ENCODE measurements at places on chromosomes 12 and 14.

GRCh38 chr12:124699909-124700308, 132.5 kb upstream of the NCOR2 start:
- H3K27me3 ChIP-seq = peaks cover 5% of the 10 kb centered on the region
- no peaks in the 10 kb centered on the region for H3K36me3 ChIP-seq
- no peak overlapping the region for H3K4me3 ChIP-seq
- peaks cover 11% of the 10 kb centered on the region for H3K4me1 ChIP-seq
- no peak for DNase-seq
- H3K27ac ChIP-seq = no peak overlapping the region

GRCh38 chr12:5034603-5035002, 9.1 kb upstream of the KCNA5 start:
- no peaks in the 10 kb centered on the region for H3K36me3 ChIP-seq
- no peaks in the 10 kb centered on the region for H3K27me3 ChIP-seq
- no peak overlapping the region for H3K27ac ChIP-seq

DNA sequence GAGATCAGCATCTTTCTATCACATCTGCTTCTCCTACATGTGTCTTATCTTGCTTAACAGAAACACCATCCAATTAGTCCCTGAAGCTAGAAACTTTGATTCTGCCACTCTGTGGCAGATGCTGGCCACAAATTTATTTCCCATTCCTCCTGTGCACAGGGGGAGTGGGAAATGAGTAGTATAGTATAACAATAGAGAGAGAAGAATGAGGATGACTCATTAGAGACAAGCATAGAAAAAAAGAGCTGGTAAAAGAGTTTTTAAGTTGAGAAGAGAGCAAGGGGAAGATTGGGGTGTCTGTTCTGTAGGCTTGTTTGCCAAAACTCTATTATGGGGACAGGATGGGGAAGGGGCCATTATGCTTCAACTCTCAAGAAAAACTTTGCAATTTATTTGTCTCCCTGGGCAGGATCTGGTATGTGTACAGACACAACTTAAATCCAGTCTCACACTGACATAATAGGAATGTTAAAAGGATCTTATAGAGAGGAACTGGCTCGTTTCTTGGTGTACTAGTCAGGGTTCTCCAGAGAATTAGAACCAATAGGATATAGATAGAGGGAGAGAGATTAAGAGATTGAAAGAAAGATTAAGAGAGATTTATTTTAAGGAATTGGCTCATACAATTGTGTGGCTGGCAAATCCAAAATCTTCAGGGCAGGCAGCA, 142.6 kb upstream of the CPSF6 start:
- H3K27me3 ChIP-seq = peaks cover 10% of the 10 kb centered on the region
- H3K4me3 ChIP-seq = no peak overlapping the region
- H3K27ac ChIP-seq = no peak overlapping the region

DNA sequence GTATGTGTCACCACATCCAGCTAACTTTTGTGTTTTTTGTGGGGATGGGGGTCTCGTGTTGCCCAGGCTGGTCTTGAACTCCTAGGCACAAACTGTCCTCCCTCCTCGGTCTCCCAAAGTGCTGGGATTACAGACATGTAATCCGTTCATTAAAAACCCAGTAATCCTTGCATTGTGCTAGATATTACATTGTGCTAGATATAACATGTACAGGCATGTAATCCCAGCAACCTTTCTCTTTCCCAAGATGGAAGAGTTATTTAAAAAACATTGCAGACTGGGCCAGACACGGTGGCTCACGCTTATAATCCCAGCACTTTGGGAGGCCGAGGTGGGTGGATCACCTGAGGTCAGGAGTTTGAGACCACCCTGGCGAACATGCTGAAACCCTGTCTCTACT, 19.7 kb downstream of the ELK3 start:
- peaks cover 3% of the 10 kb centered on the region for H3K36me3 ChIP-seq
- peaks cover 67% of the 10 kb centered on the region for H3K4me1 ChIP-seq
- H3K4me3 ChIP-seq = no peak overlapping the region
- peak overlapping the region; percentile 61 for H3K27ac ChIP-seq
- no peaks in the 10 kb centered on the region for H3K27me3 ChIP-seq

DNA sequence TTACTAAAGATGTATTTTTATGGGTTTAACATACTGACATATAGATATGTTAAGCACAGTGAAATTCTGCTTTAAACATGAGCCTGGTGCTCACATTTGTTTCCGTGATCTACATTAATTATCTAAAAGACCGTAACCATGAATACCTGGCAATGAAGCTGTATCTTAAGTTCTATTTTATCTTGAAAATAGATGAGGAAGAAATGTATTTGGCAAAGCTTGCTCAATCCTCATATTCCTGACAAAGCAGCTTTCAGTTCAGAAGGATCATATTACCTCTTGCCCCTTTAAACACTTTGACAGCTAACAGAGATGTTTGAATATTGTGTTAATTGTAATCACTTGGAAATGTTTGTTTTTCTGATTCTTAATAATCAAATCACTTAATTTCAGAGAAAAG, 9.8 kb downstream of the EPYC start:
- no peak overlapping the region for H3K4me3 ChIP-seq
- no peaks in the 10 kb centered on the region for H3K4me1 ChIP-seq
- no peaks in the 10 kb centered on the region for H3K27me3 ChIP-seq
- H3K36me3 ChIP-seq = no peaks in the 10 kb centered on the region
- DNase-seq = no peak

GRCh38 chr14:105378199-105378598, 20.1 kb upstream of the TEX22 start:
- DNase-seq = no peak
- no peak overlapping the region for H3K4me3 ChIP-seq
- no peaks in the 10 kb centered on the region for H3K27me3 ChIP-seq
- H3K4me1 ChIP-seq = peaks cover 3% of the 10 kb centered on the region

DNA sequence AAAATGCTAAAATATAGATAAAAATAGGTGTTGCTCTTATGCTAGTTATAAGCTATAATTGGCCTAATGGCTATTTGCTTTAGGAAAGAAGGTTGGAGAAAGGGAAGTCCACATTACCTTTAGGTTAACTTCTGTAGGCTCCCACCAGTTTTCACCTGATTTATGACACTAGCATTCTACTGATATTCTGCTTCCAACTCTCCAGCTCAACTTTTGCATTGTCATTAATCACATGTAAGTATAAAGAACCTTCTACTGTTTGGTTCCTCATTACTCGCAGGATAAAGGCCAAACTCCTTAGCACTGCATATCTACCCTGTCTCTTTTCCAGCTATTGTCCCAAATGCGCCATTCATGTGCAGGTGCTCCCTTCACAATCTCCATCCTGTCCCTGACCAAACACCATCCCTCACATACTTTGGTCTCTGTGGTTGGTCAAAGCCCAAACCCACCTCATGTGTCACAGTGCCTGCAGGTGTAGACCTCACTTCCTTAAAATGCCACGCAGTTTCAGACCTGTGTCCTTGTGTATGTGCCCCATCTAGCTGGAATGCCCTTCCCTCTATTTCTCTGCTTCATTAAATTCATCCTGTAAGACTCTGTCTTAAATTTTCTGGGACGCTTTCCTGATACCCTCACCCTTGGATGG, 3.3 kb downstream of the DDHD1 start:
- no peak for DNase-seq
- H3K36me3 ChIP-seq = no peaks in the 10 kb centered on the region

- no peak for DNase-seq
- peaks cover 22% of the 10 kb centered on the region for H3K27me3 ChIP-seq
- H3K27ac ChIP-seq = no peak overlapping the region
Observed at GRCh38 chr12:55696796-55697462, 10.8 kb downstream of the ITGA7 start.

DNA sequence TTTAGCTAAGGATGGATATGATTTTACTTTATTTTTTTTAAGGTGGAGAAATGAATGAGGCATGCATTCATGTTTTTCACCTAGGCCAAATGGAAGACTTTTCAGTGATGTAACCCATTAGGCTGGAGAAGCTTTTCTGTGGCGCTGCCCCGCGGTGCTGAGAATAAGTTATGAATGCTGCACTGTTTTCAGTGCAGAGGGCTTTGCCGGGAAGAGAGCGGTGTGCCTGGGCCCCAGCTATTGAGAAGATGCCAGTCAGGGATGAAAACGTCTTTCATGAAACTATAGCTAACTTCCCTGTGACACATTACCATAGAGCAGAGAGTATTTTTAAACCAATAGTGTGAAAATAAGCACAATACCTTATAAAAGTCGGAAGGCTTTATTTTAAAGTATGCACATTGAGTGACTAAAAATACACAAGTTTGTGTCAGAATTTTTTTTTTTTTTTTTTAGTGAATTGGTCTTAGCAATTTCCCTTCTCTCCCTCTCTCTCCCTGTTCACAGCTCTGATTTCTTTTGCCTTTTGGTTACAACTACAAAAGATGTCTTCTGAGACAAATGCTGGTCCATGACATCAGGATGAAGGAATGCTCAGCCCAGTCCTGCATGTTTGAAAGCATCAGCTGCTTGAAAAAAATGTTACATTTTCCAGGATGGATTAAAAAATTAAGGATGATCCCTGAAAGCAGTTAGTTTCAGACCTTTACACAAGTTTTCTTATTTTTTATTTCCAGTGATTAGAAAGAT, 48.3 kb downstream of the NPAS3 start:
- no peak overlapping the region for H3K27ac ChIP-seq
- no peaks in the 10 kb centered on the region for H3K36me3 ChIP-seq
- no peak for DNase-seq
- no peaks in the 10 kb centered on the region for H3K27me3 ChIP-seq
- H3K4me3 ChIP-seq = no peak overlapping the region

DNA sequence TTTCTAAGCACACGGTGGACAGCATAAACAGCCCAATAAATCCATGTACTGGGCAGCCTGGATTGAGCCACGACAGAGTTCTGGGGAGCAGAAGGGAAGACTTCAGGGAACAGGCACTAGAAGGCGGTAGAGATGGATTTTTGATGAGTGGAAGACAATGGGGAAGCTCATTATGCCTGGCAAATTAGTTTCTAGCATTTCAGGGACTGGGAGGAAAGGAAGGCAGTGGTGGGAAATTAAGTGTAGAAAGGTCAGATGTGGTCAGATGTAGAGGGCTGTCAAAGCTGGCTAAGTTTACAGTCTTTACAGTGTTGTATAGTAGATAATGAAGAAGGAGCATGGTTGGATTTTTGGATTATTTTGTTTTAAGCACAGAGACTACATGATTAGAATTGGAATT, 9.2 kb downstream of the EGLN3 start:
- no peak for DNase-seq
- no peak overlapping the region for H3K27ac ChIP-seq
- no peaks in the 10 kb centered on the region for H3K4me1 ChIP-seq
- no peaks in the 10 kb centered on the region for H3K36me3 ChIP-seq
- H3K27me3 ChIP-seq = no peaks in the 10 kb centered on the region
- no peak overlapping the region for H3K4me3 ChIP-seq

GRCh38 chr12:64889434-64890216, 65.2 kb downstream of the TBC1D30 start:
- no peak for DNase-seq
- H3K36me3 ChIP-seq = no peaks in the 10 kb centered on the region
- no peak overlapping the region for H3K27ac ChIP-seq
- H3K27me3 ChIP-seq = peaks cover 10% of the 10 kb centered on the region
- H3K4me3 ChIP-seq = no peak overlapping the region

GRCh38 chr14:50232276-50232642, 881 bp upstream of the SOS2 start:
- H3K27me3 ChIP-seq = no peaks in the 10 kb centered on the region
- DNase-seq = no peak
- no peaks in the 10 kb centered on the region for H3K36me3 ChIP-seq
- H3K4me3 ChIP-seq = peak overlapping the region; percentile 86

DNA sequence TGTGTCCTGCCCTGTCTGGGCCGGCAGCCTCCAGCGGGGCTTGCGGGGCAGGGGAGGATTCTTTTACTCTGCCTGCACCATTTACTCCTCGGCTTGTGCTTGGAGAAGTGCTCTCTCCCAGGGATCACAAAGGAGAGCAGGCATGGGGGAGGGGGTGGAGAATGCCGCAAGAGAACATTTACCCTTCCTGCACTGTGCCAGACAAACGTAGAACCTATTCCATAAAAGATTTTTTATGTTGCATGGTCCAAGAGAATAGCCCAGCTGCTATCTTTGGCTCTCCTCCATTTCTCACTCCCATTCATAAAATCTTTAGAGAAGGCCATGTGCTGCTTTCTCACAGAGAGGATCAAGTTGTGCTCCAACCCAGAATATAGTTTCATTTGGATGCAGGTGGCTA, 159.4 kb downstream of the SPTSSA start:
- no peak for DNase-seq
- no peaks in the 10 kb centered on the region for H3K36me3 ChIP-seq
- peaks cover 10% of the 10 kb centered on the region for H3K4me1 ChIP-seq
- H3K4me3 ChIP-seq = no peak overlapping the region

GRCh38 chr14:90049390-90049789, 12.4 kb upstream of the KCNK13 start:
- H3K27ac ChIP-seq = no peak overlapping the region
- no peaks in the 10 kb centered on the region for H3K36me3 ChIP-seq
- DNase-seq = no peak
- no peaks in the 10 kb centered on the region for H3K4me1 ChIP-seq

DNA sequence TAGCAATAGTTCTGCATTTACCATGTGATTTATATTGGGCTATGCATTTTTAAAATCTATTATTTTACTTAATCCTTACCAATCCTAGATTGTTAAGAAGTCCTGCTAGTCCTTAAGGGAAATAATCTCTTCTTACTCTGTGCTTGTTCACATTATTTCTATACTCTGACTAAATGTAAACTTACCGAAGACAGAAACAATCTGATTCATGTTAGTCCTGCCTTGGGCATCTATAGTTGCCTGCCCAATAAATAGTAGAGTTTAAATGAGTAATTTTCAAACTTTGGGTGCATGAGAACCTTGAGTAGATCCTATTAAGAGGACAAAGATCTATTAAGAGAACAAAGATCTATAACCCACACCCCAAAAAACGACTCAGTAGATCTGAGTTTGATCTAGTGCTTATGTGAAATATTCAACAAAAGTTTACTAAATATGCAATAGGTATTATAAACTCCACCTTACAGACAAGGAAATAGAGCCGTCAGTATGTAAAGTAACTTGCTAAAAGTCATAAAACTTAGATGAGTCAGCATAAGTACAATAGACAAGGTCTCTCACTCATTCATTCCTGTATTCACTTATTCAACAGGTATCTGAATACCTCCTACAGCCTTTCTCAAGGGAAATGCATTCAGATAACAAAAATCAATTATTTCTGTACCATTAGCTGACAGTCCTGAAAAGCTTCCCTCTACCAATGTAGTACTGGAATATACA, 127.6 kb downstream of the PAWR start:
- H3K27me3 ChIP-seq = no peaks in the 10 kb centered on the region
- peaks cover 19% of the 10 kb centered on the region for H3K4me1 ChIP-seq
- H3K27ac ChIP-seq = no peak overlapping the region
- DNase-seq = no peak
- H3K4me3 ChIP-seq = no peak overlapping the region
- H3K36me3 ChIP-seq = peaks cover 7% of the 10 kb centered on the region

GRCh38 chr12:46549527-46550265, 177.1 kb upstream of the SLC38A2 start:
- no peak overlapping the region for H3K4me3 ChIP-seq
- H3K36me3 ChIP-seq = peaks cover 1% of the 10 kb centered on the region
- peaks cover 81% of the 10 kb centered on the region for H3K4me1 ChIP-seq
- H3K27me3 ChIP-seq = no peaks in the 10 kb centered on the region
- no peak for DNase-seq
- peak overlapping the region; percentile 99 for H3K27ac ChIP-seq

- no peak for DNase-seq
- no peaks in the 10 kb centered on the region for H3K36me3 ChIP-seq
- H3K4me3 ChIP-seq = no peak overlapping the region
- H3K27me3 ChIP-seq = no peaks in the 10 kb centered on the region
Observed at GRCh38 chr12:79871621-79872020, 63.3 kb downstream of the PPP1R12A start.

Data from keratinocyte (primary cell).